IMR-90 (cell line): ENCODE measurements at places on chromosomes 6 and 20. TPM values are rescaled to one million over a fixed set of nuclear protein-coding genes. Genes with fewer than 3 reads are reported as not detected.

The CEP85L gene
- 24.2 and 25.6 TPM in 2 replicates for total RNA-seq

The COL12A1 gene
- 452 and 502 TPM in 2 replicates for total RNA-seq

The ENPP5 gene
- total RNA-seq: under 0.01 TPM in 1 of 2 replicates, not detected in the other

The ANKRD66 gene
- total RNA-seq: not detected in 2 replicates

The SLC35D3 gene
- total RNA-seq: not detected in 2 replicates

The NRSN1 gene
- not detected in 2 replicates for total RNA-seq

The MAP3K5 gene
- total RNA-seq: 17.2 and 17.6 TPM in 2 replicates

The CFAP206 gene
- under 0.01 and 0.28 TPM in 2 replicates for total RNA-seq

The ZSCAN16 gene
- 2.5 and 3.0 TPM in 2 replicates for total RNA-seq

The TAP2 gene
- total RNA-seq: 6.6 and 8.1 TPM in 2 replicates

The HLA-DPA1 gene
- total RNA-seq: not detected in 2 replicates

The FAM83D gene
- 20.4 and 23.1 TPM in 2 replicates for total RNA-seq

The MATN4 gene
- not detected in 2 replicates for total RNA-seq

The TDRD6 gene
- not detected in 2 replicates for total RNA-seq

DNA sequence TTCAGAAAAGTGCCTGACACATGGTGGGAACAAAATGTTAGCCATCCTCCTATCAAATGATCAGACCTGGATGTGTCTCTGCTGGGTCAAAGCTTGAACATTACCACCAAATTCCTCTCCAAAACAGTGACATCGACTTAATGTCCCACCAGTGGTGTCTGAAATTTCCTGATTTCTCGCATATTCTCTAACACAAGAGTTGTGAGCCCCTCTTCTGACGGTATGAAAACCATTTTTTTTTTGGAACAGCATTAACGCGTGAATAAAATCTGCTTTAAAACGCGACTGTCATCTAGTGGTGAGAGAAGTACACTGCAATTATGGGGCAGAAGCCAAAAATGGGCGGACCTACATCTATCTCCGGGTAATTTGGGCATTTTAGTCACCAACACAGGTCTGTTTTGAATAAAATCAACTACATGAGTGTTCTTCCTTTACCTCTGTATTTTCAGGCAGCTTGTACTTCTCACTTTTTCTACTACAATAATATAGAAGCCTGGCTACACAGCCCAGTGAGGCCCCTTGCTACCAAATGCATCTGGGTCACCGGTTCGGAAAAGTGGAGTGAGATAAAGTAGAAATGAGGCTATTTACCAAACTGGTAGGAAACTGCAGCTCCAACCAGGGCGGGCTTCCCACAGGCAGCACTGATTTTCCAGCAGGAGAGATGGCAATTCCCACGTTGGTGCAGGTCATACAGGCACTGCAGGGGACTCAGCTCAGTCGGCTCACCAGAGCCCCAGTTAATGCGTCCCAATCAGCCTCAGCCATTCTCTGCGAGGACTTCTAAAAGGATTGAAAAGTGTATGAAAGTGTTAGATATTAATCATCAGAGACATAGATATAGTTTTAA, 27.4 kb downstream of the MGME1 start:
- DNase-seq: peak; percentile 74

- no peak for DNase-seq
Measured at GRCh38 chr20:32656827-32657226, 16.9 kb downstream of the C20orf203 start.

- no peak for DNase-seq
Measured at GRCh38 chr6:15507221-15507620, 155.6 kb downstream of the DTNBP1 start.

DNA sequence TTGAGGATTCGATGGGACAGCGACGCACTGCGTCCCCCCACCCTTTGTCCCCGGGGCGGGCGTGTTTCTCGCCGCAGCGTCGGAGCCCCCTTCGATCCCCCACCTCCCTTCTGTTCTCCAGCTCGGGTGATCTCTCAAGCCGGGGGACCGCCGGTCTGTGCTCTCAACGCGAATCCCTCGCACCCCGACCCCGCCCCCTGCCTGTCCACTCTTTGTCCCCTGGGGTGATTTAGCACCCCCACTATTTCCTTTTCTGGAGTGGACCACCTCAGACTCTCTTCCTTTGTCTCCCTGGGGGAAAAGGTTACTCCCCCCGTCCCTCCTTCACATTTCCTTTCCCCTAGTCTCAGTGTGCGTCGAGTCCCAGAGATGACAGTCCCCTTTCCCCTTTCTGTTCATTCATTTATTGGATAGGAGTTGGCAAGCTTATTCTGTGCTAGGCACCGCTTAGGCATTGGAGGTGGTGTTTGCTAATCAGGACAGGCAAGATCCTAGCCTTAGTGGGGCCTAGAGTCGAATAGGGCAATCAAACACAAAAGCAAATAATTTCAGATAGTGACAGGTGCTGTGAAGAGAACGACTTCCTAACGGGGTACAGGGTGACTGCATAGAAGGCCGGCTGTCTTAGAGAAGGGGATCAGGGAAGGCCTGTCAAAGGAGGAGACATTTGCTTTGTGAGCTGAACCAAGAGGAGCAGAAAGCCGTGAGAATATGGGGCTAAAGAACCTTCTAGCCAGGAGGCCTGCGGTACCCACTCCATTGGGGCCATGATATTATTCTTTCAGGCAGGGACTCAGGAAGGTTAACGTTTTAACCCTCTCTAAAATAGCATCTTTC, 741 bp downstream of the PTPN1 start:
- DNase-seq: no peak

GRCh38 chr6:100730001-100730980, 150.8 kb downstream of the ASCC3 start:
- no peak for DNase-seq

DNA sequence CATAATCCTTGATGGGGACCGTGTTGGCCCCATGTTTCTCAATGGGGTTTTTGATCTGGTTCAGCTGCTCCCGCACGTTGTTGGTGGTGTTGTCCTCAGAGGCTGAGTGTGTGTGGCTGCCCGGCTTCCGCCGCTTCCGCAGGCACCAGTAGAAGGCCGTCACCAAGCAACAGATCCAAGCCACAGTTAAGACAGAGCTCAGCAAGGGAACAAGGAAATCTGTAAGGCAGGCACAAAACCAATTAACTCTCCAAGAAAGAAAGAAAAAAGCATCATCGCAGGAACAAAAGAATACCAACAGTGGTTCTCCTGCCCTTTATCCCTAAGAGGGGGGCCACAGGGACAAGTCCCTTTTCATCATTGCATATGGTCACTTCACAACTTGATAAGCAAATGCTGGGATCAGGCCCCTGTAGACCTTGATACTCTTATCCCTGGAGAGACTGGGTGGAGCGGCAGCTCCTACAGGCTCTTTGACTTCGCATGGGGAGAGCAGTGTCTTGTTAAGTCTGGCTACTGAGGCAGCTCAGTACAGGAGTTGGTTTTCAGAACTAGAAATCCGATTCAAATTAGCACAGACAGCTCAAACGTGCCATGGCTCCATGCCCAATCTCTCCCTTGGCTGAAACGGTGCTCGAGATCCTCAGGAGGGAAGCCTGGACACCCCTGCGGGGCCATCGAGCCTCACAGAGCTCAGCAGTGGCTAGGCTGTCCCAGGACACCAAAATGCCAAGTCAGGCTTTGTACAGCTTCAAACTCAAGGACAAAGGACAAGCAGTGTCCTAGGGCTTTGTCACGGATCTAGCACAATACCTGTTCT, 33.9 kb downstream of the JAG1 start:
- no peak for DNase-seq

GRCh38 chr6:53605543-53606235, 59.9 kb downstream of the KLHL31 start:
- no peak for DNase-seq

DNA sequence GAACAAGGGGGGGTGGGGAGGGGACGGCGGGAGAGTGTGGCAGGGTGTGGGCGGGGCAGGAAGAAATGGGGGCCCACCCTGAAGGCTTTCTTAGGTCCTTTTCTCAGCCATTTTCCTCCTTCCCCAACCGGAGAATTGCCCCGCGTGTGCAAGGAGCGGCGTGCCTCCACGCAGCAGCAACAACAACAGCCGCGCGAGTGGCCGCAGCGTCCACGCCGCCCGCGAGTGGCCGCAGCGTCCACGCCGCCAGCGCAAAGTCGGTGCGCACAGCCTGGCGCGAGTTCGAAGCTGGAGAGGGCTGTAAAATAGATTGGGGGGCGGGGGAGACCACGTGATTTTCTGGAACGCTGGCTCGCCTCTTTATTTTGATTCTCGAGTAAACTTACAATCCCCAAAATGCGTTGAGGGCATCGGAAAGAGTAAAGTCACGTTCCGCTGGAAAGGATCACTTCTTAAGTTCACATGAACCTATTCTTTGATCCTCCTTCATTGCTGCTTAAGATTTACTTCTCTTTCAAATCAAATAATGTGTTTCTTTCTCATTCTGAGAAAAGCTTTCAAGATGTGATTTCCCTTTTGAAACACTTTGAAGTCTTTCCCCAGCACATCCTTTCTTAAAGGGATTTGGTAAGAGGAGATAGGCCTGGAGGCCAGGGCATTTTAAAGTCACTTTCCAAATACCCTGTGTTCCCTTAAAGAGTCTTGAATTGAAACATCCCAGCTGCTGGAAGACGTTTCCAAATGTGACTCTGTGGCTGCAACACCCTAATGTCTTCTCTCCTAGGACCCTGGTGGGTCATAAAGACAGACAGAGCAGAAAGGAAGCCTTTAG, 66.7 kb upstream of the ZNF217 start:
- peak; percentile 17 for DNase-seq

- DNase-seq: peak; percentile 46
Measured at GRCh38 chr6:112372226-112372806, 25.2 kb downstream of the RFPL4B start.

- DNase-seq: peak; percentile 85
Measured at GRCh38 chr20:10519361-10520046, 84.4 kb downstream of the SLX4IP start.

DNA sequence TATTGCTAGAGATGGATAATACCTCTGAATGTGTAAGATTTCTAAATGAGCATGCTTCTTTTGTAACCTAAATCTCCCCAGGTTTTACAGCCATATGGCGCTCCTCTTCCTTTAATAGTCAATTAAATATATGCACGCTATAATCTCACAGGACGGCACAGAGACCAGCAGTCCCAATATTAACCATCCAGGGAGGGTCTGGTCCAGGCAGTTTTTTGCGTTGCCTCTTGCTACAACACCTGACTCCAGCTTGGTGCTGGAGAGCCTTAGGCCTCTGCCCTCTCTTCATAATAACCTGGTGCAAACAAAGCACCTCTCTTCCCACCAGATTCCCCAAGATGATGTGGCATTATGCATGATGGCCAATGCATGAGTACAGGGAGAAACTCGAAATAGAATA, 183.4 kb downstream of the LY86 start:
- no peak for DNase-seq

DNA sequence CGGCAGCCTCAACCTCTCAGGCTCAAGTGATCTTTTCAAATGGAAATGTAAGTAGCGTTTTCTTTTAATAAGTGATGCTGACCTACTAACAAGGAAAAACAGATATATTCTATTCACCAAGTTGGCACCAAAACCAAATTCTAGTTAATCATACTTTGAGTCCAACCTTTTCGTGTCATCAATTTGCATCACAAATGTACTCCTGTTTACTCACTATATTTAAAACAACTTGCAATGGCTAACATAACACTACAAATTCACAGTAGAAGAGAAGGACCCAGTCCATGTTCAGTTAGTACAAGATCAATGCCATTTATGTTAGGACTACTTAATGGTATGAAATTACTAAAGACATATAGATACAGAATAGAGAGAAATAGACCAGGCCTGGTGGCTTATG, 50.0 kb downstream of the MDN1 start:
- no peak for DNase-seq

DNA sequence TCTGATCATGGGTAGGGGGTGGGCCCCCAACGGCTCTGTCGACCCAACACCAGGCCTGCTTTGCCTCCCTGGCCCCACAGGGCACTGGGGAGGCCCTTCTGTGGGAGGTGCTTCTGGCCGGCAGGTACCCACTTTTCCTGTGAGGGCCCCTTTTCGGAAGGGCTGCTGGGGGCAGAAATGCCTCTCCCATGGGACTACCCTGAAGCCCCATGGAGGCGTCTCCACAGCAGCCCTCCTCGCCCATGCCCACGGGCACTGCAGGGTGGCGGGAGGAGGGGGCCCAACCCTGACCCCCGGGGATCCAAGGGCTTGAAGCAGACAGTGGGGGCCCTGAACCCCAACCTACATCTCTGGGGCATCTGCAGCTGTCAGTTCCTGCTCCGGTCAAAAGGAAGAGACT, 2.3 kb downstream of the BIRC7 start:
- no peak for DNase-seq

- DNase-seq: no peak
Measured at GRCh38 chr20:44719841-44720240, 4.7 kb downstream of the CCN5 start.

DNA sequence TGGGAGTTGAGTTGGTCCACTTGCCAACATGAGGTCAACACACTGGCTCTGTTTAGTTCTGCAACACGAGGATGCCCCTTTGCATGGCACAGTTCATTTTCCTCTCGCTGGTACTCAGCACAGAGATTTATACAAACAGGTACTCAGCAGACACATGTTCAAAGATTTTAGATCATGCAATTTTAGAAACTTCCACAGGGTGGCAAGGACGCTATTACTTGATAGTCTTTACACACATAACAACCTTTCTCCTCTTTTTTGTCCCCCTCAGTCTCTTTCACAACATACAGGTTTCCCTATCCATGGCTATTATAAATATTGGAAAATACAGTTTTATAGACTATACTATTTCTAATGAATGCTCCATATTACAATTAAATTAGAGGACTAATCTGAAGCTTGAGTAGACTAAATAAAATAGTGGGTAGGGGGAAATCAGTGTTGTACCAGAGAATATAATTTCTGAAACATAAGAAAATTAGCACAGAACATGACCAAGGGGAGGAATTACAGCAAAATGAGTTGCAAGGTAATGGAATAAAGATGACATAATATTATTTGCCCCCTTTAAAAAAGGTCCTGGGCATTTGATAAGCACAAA, 331.8 kb upstream of the BTBD3 start:
- DNase-seq: peak; percentile 22

- DNase-seq: no peak
Measured at GRCh38 chr6:31186052-31186734, 15.7 kb upstream of the POU5F1 start.

GRCh38 chr6:153790876-153791473, 248.1 kb upstream of the OPRM1 start:
- DNase-seq: no peak

- no peak for DNase-seq
Measured at GRCh38 chr20:23569570-23569969, 1.3 kb upstream of the CST9L start.

DNA sequence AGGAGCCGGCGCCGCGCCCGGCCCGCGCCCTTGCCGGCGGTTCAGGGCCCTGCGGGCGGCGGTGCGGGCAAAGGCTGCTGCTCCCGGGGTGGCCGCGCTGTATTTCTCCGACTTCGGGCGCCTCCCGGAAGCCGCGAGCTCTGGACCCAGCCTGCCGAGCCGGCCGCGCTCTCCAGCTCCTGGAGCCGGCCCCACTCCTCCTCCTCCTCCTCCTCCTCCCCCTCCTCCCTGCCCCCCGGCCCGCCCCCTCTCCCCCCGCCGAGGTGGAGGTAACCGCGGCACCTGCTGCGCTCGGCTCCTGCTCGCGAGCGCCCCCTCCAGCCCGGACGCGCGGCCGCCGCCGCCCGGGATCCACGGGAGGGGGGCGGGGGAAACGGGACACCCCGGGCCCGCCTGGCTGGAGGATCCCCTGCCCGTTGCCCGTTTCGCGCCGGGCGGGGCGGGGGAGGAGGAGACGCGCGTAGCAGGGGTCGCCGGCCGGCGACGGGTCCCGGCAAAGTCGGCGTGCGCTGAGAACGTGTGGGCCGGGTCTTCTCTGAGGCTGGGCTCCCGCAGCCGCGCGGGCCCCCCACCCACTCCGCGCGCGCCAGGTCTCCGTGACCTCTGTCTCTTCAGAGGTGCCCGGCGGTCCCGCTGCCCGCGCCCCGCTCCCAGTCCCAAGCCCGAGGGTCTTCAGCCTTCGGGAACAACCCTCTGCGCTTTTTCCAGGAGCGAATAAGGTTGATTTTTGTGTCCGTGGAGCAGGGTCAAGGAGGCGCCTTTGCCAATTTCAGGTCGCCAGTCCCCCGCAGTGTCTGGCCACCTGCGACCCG, at the start of gene SLC22A23:
TSS of gene SLC22A23 (minus strand) at position 153 of the 812 bp plus-strand sequence. CDS start 491 bp downstream, outside the sequence.
- DNase-seq: no peak
